ENCODE measurements at places on chromosomes 4 and X. TPM values are rescaled to one million over a fixed set of nuclear protein-coding genes. Genes with fewer than 3 reads are reported as not detected.

GRCh38 chr4:176350671-176351070, 30.9 kb downstream of the SPCS3 start:
- no peak for DNase-seq

DNA sequence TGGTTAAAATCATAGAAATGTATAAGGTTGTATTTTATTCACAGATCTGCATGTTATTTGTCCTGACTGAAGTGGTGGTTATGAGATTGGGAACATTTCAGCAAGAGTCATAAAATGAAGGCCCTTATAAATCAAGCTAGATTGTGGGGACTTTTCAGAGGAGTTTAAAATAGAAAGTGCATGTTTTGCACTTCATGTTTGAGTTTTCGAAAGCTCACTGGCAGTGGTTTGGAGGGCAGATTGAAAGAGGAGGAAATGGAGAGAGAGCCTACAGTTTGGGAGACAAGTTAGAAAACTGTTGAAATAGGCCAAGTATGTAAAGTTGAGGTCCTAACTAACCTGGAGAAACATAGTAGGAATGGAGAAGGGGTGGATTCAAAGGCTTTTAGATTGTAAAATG, 124.9 kb downstream of the KDM6A start:
- DNase-seq = no peak

- DNase-seq = no peak
These were observed 64.6 kb downstream of the ABCG2 start for GRCh38 chr4:88093874-88094273.

Gene TKTL1
- not detected for total RNA-seq
